Naive thymus-derived CD8-positive, alpha-beta T cell (primary cell): ENCODE measurements at places on chromosomes 6 and 20.

GRCh38 chr6:36319821-36320220 is 16.9 kb downstream of the BNIP5 start:
- no peak for DNase-seq

DNA sequence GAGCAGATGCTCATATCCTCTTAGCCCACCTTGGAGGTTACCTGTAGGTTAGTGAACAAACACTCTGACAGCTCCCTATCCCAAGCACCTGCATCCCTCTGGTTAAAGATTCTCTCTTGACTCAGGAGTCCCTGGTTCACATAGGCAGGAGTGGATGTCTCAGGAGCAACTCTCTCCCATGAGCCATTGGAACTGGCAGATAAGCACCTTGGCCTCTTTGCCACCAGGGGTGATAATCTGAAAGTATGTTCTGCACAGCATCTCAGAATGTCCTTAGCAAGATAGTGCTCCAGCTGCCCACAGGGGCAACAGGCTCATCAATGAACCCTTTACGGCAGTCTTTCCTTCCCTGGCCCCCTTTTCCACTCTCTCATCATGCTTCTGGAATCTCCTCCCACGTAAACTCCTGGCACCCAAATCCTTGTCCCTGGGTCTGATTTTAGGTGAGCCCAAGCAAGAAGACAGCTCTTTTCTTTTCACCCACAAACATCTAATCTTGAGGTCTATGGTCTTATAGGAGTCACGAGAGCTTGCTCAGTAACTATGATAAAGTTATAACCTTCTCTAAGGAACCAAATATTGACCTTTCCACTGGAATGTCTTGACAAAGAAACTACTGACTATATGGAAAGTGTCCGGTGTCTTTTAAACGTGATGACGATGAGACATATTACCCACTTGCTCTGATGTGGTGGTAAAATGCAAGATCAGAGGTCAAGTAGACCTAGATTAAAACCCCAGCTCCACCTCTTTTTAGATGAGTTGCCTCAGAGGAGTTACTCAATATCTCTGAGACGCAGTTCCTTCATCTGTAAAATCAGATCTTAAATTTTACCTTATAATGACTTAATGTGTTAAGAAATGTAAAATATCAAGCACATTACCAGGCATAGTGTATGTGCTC is 39.8 kb upstream of the ISM1 start:
- no peak for DNase-seq

DNA sequence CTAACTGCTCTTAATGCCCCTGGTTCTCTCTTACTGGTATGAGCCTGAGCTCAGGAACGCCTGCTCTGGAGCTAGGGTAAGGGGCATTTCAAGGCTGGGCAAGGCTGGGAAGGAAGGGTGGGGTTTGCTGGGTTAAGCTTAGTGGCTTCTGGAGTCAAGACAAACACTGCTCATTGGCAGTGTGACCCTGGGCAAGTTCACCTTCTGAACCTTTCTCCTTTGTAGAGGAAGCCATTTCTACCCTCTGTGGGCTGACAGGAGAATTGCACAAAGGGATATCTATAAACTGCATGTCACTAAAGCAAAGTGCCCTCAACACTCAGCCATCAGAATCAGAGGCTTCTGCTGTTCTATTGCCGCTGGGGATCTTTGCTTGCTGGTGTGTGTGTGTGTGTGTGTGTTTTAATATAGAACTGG is 20.3 kb upstream of the LRRN4 start:
- no peak for DNase-seq

DNA sequence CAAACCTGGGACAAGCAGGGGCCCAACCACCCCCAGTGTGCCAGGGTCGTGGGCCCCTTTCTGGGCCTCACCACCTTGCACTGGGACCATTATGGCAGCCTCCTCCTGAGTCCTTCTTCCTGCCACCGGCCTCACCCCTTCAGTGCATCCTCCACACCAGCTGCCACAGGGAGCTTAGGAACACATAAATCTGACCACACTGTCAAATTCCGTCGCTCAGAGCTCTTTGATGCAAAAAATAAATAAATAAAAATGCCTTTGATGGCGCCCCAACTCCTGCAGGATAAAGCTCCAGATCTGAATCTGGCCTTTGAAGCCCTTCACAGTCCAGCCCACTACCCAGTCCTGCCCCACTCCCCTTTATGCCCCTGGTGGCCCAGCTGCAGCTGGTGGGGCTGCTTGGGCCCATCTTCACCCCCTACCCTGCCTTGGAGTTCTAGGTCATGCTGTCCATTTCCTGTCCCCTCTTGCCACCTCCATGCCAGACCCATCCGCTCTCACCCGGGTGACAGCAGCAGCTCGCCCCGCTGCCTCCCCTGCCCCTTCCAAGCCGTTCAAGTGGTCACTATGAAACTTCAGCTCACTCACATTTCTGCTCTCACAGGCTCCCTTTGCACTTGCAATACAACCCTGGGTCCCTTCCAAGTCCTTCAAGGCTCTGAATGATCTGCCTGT is 16.0 kb downstream of the MYH7B start:
- DNase-seq = no peak

GRCh38 chr6:32977272-32977952 is 9.0 kb downstream of the BRD2 start:
- no peak for DNase-seq

DNA sequence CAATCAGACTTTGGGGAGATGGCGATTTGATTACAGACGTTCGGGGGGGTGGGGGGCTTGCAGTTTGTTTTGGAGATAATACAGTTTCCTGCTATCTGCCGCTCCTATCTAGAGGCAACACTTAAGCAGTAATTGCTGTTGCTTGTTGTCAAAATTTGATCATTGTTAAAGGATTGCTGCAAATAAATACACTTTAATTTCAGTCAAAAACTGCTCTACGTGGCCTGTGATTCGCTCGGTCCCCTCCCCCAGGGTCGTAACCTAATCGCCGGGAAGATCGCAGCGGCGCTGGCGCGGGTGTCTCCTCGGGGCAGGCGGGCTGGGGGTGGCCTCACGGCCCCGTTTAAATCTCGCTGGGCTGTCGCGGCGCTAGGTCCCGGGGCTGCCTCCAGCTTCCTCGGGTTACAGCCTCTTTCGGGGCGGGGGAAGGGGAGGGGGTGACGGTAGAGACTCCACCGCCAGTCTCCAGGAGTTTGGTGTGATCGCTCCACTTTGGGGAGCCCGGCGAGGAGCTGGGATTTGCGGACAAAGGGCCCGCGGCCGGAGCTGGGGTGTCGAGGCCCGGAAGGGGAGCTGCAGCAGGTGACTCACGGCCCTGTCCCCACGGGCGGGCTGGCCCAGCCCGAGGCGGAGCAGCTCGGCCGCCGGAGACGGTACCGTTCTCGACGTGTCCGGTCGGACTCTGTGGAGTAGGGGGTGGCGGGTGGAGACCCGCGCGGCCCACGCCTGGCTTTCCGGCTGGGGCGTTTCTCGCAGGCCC is 4.2 kb downstream of the FOXC1 start:
- no peak for DNase-seq
